Stimulated activated CD4-positive, alpha-beta T cell treated with anti-CD3 and anti-CD28 coated beads, TNF-alpha, amount 100 ng/mL, for 1 hour (primary cell): ENCODE measurements at places on chromosomes 5 and 9.

DNA sequence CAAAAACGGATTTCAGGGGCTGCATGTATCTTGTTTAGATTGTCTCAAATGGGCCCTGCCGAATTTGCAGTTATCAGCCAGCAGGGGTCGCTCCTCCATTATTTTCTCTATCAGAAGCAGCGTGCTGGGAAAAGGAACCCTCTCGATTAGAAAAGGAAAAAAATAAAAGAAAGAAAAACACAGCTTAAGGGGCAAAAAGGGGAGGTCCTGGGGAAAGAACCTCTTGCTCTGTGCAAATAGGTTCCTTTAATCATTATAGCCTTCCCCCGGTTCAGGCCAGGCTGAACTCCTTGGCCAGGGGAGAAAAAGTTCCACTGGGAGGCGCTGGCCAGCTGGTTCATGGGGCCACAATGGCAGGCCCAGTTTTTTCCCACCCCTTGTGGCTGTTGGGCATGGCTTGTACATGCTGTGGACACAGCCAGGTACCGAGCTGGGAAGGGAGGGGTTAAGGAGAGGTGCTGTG is 25.0 kb upstream of the CAPSL start:
- no peak for DNase-seq

- DNase-seq: no peak
Observed at GRCh38 chr5:124065508-124065907, 553.5 kb downstream of the CSNK1G3 start.

GRCh38 chr5:26482810-26483375 is 555.5 kb downstream of the CDH9 start:
- no peak for DNase-seq

GRCh38 chr9:99823681-99824377 is 2.1 kb downstream of the NR4A3 start:
- DNase-seq: no peak

DNA sequence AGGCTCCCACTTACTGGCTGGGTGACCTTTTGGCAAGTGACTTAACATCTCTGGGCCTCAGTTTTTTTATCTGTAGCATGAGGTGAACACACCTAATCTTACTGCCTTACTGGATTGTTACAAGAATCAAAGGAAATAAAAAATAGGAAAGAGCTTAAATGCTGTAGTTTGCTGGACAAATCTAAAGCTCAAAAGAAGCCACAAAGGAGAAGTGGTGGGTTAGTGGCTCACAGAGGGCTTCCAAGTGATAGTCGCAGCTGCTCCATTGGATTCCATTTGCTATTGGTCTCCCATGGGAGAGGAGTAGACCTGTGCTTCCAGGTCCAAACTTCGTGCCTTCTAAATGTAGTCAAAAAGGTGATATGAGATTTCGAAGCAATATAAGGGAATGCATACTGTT is 123.6 kb downstream of the SEMA6A start:
- no peak for DNase-seq

- DNase-seq: no peak
Observed at GRCh38 chr9:73131461-73131860, 20.2 kb upstream of the ANXA1 start.

DNA sequence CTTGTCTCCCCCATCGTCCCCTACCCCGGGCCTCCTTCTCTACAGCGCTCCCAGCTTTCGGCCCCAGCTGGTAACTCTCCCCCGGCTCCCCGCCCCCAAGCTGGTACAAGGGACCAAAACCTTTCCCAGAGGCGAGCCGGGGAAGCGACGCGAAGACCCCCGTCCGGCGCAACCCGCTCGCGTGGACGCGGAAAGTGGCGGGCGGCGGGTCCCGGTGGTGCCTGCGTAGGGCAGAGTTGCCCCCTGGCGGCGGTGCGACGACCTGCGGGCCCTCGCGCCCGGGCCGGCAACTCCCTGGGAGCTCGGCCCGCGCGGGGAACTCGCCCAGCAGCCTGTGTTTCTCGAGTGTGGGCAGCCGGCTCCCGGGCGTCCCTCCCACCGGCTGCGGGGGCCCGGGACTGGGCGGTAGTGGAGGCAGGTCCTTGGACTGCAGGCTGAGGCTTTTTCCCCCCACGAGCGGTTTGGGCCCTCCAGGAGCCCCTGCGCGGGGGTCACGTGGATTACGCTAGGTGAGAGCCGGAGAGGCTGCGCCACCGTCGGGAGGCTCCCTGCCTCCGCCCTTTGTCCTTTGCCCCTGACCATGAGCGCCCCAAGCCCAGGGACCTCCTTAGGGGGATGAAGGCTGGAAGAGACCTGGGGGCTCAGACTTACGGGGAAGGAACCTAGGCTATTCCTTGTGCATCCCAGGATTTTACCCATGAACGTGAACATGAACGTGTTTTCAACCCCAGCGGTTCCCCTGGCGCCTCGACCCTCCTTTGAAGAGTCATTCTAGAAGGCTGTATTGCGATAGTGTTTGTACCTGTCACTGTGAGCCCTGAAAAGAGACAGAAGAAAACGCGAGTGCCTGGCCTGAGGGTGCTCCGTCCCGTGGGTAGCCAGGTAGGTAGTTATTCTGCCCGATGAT is 2.9 kb upstream of the FOXD1 start:
- DNase-seq: peak; percentile 65

DNA sequence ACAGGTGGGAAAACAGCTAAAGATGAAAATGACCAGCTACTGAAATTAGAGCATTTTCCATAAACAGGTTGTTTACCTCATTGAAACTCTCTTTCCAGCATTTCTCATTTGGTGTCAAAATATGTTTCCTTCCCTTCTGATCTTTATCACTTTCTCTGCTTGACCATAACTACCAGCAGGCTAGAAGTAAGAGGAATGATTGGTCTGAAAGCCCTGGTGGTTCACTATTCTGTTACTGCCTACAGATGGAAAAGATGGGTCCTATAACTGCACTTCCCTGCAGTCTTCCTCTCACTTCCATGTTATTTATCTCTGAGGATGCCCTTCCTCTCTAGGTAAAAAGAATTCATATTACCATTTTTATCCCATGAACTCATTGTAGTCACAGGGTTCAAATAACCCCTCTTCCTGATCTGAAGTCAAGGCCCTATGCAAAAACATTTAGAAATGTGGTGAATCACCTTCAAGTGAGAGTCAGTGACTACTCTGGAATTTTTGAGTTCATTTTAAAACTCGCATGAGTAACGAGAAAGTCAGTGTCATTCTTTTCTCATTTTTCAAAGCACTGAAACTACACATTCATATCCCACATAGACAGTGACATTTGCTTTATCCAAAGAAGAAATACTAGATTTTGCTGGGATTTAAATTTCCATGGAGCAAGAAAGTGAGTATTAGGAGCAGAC is 51.7 kb downstream of the ZNF474 start:
- no peak for DNase-seq

DNA sequence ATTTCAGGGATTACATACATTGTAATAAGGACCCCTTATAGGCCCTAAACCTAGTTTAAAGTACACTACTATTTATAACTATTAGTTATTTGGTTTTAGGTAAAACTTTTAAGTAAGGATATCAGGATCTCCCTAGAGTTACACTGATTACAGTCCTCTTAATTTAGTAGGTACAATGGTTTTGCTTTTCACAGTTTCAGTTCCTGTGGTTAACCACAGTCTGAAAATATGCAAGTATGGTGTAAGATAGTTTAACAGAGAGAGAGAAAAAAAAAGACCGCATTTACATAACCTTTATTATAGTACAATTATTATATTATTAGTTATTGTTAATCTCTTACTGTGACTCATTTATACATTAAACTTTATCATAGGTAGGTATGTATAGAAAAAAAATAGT is 725.3 kb upstream of the PTPRD start:
- DNase-seq: no peak

- DNase-seq: no peak
Observed at GRCh38 chr5:17403695-17404490, 94.1 kb upstream of the TAF11L2 start.

GRCh38 chr5:132751444-132751843 is 4.2 kb downstream of the CCNI2 start:
- DNase-seq: no peak

- no peak for DNase-seq
Observed at GRCh38 chr5:50646591-50646990, 19.8 kb upstream of the PARP8 start.

DNA sequence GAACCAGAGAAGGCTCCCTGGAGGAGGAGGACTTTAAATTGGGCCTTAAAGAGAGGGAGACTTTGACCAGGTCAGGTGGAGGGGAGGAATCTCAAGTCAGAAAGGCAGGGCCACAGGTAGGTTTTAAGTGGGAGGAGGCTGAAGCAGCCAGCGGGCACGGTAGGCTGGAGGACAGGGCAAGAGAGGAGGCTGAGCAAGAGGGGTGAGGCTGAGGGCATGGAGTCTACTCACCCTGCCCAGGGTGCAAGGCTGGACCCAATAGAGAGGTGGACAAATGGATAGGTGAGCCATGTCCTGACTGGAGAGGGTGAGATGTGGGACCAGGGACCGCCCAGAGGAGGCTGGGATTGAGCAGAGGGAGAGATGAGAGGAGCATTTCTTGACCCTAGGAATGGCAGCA is 25.6 kb upstream of the TRIM14 start:
- DNase-seq: no peak

DNA sequence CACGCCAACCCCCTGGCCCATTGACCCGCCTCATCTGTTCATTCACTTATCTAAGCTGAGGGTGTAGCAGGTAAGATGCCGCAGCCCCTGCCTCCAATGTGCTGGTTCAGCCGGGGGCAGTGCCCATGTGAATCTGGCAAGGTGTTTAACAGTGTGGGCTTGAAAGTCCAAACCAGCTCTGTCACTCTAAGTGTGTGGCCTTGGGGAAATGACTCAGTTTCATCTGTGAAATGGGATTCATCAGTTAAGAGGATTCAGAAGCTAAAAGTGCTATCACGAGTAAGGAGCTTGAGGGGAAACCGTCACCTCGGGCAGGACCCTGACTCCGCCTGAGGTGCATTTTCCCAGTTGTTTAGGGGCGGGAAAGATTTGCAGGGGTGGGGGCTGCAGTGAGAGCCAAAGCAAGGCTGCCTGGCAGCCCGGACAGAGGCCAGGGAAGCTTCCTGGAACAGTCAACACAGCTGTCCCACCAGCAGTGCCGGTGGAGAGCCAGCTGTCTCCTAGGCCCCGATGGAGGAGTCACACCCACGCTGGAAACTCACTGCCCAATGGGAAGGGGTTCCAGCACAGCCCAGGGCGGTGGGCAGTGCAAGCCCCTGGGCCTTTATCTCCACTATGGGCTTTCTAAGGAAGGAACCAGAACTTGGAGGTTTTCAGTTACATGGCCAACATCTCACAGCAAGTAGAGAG is 9.7 kb upstream of the URM1 start:
- DNase-seq: no peak

DNA sequence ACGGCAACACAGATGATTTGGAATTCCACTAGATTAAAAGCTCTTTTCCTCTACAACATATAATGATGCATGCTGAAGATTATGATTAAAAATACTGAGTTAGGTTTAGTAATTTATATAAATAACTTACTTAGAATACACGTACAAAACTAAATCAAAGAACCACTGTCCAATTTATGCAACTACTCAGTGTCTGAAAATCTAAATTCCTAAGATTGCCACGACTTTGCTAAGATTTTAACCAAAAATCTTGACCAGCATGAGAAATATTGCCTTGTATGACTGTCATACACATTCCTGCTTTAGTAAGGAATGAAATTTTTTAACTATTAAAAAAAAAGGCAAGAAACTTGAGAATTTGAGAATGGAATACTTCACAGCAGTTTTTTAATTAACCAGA is 292.4 kb downstream of the ZNF608 start:
- no peak for DNase-seq
